ENCODE measurements at places on chromosomes 13 and 19. TPM values are rescaled to one million over a fixed set of nuclear protein-coding genes. Genes with fewer than 3 reads are reported as not detected.

DNA sequence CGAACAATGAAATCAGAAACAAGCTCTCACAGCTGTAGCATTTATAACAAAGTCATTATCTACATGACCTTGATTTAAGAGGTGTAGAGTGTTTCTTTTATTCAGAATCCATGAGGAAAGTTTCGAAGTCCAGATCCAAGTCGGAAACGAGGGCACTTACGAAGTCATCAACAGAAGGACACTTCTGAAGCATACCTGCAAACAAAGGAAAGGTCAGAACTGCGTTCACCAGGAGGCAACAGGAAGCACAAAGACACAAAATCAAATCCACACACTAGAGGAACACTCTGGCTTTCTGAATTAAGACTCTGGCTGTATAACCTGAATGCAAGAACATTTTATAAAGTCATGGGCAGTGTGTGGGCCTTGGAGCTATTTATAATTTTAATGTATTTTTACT, 158.9 kb downstream of the MIPEP start:
- DNase-seq = no peak

DNA sequence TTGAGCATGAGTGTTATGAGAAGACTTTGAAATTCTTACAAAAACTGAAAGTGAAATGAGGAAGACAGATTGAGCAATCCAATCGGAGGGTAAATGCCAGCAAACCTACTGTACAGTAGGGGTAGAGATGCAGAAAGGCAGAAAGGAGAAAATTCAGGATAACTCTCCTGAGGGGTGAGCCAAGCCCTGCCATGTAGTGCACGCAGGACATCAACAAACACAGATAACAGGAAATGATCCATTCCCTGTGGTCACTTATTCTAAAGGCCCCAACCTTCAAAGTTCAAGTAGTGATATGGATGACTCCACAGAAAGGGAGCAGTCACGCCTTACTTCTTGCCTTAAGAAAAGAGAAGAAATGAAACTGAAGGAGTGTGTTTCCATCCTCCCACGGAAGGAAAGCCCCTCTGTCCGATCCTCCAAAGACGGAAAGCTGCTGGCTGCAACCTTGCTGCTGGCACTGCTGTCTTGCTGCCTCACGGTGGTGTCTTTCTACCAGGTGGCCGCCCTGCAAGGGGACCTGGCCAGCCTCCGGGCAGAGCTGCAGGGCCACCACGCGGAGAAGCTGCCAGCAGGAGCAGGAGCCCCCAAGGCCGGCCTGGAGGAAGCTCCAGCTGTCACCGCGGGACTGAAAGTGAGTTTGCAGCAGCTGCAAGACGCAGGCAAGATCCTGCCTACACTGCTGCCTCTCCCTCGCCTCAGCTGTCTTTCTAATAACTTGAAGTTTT, at the start of gene TNFSF13B:
TNFSF13B (plus strand) TSS at position 118 of the 728 bp plus-strand sequence; CDS start at position 296, 178 bp downstream.
- DNase-seq = peak; percentile 24

GRCh38 chr13:43663474-43664090, 123.2 kb downstream of the ENOX1 start:
- no peak for DNase-seq

ICAM5 gene
- 0.79 TPM for total RNA-seq

- no peak for DNase-seq
Observed at GRCh38 chr13:41458187-41458760, 924 bp downstream of the RGCC start.

- DNase-seq = no peak
Observed at GRCh38 chr19:31168106-31168625, 181.1 kb downstream of the TSHZ3 start.

- DNase-seq = no peak
Observed at GRCh38 chr13:47478985-47479384, 522.1 kb downstream of the SUCLA2 start.

- peak; percentile 34 for DNase-seq
Observed at GRCh38 chr13:80237646-80238045, 103.3 kb downstream of the SPRY2 start.

DNA sequence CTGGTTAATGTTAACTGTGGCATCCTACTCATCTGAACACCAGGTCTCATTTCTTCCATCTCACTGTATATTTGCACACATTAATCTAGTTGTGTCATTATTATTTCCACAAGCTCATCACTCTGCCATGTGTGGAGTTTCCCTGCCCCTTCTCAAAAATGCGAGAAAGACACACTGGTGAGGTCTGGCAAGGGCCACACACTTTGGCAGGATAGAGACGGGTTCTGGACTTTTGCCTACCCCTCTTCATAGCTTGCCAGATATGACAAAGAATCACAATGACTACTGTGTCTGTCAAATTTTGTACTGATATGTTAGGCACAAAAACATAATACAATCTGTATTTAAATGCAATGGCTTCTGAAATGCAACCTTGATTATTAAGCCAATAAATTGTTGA, 12.9 kb downstream of the GPR12 start:
- DNase-seq = no peak

- no peak for DNase-seq
Observed at GRCh38 chr13:38363219-38363618, 13.6 kb downstream of the UFM1 start.

GRCh38 chr13:73618275-73618865, 515.8 kb downstream of the KLF12 start:
- DNase-seq = no peak

DNA sequence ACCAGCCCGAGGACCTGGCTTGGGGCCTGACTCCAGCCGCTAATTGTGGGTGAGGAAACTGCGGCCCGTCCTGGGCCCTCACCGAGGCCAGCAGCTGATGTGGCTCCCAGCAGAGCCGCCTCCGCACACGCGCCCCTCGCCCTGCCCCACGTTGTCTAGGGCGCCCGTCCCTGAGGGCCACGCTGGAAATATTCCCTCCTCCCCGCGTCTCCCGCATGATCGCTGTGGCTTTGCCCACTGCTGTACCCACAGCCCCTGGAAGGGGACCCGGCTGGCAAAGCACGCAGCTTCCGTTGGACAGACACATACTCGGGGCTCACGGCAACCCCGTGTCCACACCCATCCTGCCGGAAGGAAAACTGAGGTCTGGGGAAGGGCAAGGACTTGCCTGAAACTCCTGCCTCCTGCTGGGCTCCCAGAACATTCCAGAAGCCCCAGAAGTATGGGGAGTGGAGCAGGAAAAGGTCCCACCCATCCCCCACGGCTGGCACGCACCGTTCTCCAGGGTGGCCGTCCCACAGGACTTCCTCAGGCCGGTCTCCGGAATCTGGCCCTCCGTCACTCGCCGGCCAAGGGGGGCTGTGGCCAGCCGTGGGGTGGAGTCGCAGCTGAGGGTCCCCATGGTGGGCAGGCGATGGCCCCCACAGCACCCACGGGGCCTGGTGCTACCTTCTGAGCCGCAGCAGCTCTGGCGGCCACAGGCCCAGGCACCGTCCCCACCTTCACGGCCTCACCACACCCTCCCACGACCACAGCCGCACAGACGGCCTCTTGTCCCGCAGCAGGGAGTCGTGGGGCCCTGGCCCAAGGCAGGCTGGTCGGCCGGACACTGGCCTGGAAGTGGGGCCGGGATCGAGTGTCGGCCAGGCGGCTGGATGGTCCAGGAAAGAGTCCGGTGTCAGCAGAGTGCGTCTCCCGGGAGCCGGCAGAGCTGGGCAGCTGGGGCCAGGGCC, 13.6 kb upstream of the SHC2 start:
- DNase-seq = no peak

ZNF549 gene
- total RNA-seq = 3.9 TPM

- no peak for DNase-seq
Observed at GRCh38 chr13:26378116-26378515, 124.2 kb downstream of the CDK8 start.

DNA sequence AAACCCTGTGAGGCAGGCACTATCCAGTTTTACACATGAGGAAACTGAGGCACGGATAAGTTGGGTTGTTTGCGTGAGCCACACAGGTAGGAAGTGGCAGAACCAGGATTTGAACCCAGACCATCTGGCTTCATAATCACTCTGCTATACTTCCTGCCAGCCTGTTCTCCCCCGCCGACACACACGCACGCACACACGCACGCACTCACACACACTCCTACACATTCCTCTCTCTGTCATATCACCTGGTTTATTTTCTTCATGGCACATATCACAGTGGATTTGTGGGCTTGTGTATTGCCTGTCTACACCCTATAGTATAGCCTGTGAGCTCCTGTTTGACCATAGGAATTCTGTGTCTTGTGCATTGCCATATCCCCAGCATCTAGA, 140.0 kb downstream of the SIPA1L3 start:
- DNase-seq = no peak

DNA sequence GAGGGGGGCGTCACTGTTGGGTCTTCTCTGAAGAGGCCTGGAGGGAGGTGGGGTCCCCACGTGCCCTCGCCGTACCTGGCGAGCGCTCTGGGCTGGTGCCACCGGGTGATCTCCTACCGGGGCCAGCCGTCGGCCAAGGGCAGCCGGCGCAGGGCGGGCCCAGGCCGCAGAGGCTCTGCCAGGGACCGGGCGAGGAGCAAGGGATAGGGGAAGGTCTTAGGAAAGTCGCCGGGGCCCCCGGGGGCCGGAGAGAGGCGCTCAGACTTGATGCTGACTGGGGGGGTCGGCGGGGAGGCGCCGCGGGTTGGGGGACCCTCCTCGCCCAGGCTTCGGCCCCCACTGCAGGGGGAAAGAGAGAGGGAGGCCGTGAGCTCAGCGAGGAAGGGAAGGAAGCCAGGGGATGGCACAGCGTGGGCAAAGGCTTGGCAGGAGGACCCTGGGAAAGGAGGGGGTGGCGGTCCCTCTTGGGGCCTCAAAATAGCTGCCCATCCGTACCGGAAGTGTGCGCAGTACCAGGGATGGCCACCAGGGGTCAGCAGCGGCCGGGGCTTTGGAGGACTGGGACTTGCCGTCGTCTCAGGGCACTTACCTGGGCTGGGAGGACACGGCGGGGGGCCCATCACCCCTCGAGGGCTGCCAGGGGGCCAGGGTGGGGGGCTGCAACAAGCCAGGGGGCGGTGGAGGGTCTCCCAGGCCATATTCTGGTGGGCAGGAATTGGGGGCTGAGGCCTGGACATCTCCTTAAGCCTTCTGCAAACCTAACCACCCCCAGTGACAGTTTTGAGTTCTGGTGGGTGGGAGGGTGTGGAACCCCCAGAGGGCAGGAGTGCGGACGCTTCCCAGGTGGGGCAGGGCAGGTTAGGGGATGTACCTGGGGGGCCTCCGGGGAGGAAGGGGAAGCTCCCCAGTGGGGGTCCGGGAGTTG, 7.7 kb upstream of the TMEM161A start:
- peak; percentile 78 for DNase-seq

GRCh38 chr19:49761625-49762311, 1.3 kb downstream of the TSKS start:
- DNase-seq = no peak

FFAR3 gene
- total RNA-seq = not detected

GRCh38 chr13:80033286-80033685, 307.6 kb downstream of the SPRY2 start:
- DNase-seq = no peak

GRCh38 chr19:49117677-49118564, 1.0 kb downstream of the C19orf73 start:
- no peak for DNase-seq

DNA sequence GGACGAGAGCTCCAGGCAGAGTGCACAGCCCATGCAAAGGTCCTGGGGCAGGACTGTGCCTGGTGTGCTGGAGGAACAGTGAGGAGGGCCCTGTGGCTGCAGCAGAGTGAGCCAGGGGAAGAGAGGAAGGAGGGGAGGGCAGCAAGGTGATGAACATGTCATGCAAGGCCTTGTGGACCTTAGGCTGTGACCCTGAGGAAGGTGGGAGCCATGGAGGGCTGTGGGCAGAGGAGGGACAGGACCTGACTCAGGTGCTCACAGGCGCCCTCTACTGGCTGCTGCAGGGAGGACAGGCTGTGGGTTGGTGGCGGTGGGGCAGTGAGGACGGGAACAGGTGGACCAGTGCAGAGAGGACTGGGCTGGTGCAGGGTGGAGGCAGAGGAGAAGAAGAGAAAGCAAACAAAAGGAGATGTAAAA, 170.3 kb downstream of the PTPRS start:
- DNase-seq = no peak

DNA sequence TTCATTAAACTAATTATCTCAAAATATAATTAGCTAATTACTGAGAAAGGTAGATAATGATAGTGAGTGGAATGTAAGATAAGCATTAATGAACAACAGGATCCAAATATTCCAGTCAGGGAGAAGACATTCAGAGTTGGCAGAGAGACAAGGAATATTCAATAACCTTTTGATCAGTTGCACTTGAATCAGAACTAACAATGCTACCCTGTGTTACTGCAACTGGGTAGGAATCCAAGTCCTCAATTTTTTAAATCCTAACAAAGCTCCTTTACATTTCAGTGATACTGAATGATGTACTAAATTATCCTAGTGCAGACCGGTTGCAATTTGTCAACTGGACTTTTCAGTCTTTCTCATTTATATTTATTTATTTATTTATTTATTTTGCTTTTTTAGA, 107.1 kb upstream of the MIR17HG start:
- DNase-seq = no peak

DNA sequence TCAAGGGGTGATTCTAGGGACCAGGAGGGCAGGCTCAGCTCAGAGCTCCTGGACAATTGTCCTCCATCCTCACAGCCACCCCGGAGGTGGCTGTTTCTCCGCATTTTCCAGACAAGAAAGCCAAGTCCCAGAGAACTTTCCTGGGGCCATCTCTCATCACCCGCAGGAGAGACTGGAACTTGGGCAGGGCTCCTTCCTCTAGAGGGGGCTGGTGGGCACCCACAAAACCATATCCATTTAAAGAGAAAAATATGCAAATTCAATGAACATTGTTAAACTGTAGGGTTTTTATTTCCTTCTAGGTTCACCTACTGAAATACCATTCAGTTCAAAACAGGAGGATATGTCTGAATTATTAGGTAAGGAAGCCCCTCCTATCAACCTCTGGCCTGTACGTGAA, 16.6 kb downstream of the SPACA7 start:
- DNase-seq = no peak

ZNF534 gene
- total RNA-seq = not detected

- no peak for DNase-seq
Observed at GRCh38 chr13:24007979-24008620, 110.8 kb upstream of the C1QTNF9B start.

COL4A2 gene
- 741 TPM for total RNA-seq

DNA sequence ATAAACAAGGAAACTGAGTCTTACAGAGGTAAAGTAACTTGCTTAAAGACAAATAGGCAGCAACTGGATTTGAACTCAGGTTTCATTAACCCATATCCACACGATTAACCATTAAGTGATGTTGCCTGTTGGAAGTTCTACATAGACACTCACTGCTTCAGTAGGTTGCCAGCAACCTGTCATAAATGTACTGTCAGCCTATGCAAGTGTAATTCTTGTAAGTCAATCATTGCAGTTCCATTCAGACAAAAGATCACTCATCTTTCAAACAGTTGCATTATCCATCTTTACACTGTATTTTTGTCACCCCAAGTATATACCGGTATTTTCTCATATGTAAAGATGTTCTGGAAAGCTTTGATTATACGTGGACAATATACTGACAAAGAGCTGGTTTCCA, 676.9 kb upstream of the PCDH20 start:
- DNase-seq = no peak

GRCh38 chr13:79749566-79749965, 268.6 kb downstream of the NDFIP2 start:
- DNase-seq = no peak

- no peak for DNase-seq
Observed at GRCh38 chr13:40215747-40216146, 450.7 kb downstream of the FOXO1 start.

- peak; percentile 14 for DNase-seq
Observed at GRCh38 chr13:96632536-96633320, 361.5 kb downstream of the OXGR1 start.

PGLYRP2 gene
- not detected for total RNA-seq
